Testis (tissue), 5 donors: ENCODE measurements at places on chromosomes 12 and 14.

GRCh38 chr12:53211476-53212381 is 4.7 kb upstream of the ITGB7 start:
- DNase-seq: no peak

GRCh38 chr14:45177076-45177475 is 41.3 kb downstream of the FANCM start:
- no peak for DNase-seq

DNA sequence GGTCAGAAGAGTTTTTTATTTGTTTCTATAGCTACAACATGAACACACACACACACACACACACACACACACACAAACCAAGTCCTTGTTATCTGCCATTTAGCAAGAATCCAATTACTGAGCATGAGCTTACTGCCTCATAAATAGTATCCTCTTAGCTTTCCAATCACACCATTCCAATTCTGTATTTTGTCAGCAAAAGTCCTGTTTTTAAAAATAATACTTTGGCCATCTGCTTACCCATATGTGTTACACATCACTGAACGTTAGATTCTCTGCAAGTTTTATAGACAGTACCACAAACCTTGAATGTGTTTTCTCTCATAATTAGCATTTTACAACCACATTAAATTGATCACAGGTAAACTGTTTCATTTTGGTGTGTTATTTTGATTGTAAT is 1905.4 kb upstream of the FLRT2 start:
- no peak for DNase-seq

DNA sequence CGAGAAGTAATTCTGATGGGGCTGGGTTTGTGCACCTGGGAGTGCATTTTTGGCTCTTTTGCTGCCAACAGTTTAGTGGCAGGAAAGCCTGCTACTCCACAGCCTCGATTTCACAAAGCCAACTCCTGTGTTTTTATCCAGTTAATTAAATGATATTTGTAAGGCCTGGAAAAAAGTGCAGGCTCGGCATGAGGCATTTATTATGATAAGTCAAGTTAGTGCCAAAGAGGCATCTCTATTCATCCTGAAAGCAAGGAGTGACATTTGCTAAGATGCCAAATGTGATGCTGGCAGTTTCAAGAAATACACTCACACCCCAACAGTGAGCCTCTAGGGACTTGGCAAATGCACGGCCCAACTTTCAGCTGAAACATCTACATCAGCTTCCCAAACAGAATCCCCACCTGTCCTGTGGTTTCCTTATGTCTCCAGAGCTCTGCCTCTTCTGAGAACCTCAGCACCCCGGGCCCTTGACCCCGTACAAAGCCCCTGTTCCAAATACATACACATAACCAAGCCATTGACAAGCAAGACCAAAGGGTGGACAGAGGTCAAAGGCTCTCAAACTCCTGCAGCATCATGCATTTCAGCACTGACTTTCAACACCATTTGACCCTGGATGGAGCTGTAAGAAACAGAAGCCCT is 955.1 kb upstream of the TMEM132C start:
- DNase-seq: no peak

DNA sequence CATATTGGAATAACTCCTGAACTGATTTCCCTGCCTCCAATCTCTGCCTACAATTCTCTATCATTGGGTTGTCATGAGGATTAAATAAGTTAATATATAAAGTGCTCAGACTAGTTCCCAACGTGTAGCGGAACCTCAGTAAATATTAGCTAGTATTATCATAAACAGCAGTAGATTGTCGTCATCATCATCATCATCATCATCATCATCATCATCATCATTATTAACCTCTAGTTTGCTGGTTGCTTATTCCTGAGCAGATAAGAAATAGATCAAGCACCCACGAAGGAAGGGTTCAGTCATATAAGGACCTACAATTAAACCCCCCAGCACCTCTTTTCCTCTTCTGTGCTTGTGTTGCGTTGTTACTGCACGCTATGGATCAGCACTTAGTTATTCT is 48.8 kb upstream of the PARP11 start:
- no peak for DNase-seq

DNA sequence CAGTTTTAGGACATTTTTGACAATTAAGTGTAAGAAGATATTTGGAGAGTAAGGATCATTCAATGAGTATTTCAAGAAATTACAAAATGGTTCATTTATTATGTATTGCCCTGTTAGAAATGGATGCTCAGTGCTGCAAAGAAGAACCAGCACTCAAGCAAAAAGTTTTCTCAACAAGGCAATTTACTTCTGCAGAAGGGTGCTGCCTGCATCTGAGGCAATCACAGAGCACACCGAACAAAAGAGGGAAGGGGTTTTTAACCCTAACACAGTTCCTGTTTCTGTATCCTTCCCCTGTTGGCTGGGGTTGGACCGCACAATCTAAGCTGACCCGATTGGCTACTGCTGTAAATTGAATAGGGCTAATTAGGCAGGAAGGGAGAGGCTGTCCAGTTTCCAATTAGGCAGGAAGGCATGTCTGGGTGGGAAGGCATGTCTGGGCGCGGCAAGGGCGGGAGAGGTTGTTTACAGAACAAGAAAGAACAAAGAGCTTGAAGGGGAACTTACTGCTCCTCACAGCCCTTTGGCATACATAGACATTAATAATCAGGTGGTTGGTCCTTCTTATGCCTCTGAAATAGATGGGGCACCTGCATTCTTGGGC is 41.4 kb downstream of the SPTSSA start:
- DNase-seq: no peak

- DNase-seq: no peak
Measured at GRCh38 chr12:125684968-125685790, 619.9 kb downstream of the AACS start.

DNA sequence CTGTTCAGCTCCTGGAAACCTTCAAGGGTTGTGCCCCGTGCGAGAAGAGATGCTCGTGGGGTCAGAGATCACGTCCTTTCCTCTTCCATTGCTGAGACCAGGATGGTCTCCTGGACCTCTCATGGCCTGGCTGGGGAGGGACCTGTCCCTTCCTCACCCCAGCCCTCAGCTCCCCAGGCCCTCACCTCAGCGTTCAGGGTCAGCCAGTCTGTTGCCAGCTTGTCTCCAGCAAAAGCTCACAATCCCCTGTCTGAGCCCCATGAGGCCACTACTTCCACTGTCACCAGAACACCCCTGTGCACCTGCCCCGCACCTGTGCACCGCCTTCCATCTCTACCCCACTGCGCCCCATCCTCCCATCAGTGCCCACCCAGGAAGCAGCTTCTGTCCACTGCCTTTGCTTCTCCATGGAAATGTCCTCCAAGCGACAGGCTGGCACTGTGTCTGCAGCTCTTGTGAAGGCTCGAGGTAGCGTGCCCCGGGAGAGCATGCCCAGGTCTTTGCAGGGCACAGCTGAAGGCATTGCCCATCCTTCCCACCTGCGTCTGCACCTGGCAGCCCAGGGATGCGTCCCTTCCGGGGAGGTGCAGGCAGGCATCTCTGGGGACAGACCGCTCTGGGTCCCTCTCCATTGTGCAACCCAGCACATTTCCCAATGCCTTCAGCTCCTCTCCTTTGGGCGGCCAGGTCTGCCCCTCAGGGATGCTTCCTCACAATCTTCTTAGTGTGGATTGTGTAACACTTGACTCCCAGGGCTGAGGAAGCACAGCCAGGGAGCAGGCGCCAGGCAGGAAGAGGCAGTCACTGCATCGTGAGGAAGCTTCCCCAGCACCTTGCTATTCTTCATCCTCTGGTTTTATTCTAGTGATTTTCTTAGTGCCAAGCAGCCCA is 179.6 kb downstream of the ADGRD1 start:
- DNase-seq: peak; percentile 22

- no peak for DNase-seq
Measured at GRCh38 chr12:54697851-54698250, 49.7 kb upstream of the DCD start.
